ENCODE measurements at places on chromosomes 11 and 22.

GRCh38 chr22:22702237-22703202 is 58.1 kb downstream of the GGTLC2 start:
- no peak for DNase-seq

GRCh38 chr11:119910051-119910450 is 181.1 kb upstream of the NECTIN1 start:
- no peak for DNase-seq

DNA sequence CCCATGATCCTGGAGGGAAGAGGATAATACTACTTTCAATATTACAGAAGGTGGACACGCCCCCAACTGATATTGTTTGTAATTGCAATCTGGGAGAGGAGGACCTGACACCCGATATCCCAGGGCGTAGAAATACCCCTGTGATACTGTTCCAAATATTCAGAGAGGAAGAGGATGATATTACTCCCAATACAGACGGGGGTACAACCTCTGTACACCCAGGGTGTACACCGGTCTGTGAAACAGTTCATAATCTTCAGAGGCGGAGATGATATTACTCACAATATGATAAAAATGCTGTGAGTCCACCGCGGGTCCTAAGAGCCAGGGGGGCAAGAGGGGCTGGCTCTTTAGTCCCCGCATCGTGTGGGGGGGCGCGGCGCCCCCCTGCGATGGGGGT is 57.2 kb upstream of the ALDH3B2 start:
- no peak for DNase-seq

- no peak for DNase-seq
Observed at GRCh38 chr22:42431401-42432019, 693 bp downstream of the NFAM1 start.

GRCh38 chr11:112057170-112057569 is 16.6 kb downstream of the PIH1D2 start:
- DNase-seq, result no peak

DNA sequence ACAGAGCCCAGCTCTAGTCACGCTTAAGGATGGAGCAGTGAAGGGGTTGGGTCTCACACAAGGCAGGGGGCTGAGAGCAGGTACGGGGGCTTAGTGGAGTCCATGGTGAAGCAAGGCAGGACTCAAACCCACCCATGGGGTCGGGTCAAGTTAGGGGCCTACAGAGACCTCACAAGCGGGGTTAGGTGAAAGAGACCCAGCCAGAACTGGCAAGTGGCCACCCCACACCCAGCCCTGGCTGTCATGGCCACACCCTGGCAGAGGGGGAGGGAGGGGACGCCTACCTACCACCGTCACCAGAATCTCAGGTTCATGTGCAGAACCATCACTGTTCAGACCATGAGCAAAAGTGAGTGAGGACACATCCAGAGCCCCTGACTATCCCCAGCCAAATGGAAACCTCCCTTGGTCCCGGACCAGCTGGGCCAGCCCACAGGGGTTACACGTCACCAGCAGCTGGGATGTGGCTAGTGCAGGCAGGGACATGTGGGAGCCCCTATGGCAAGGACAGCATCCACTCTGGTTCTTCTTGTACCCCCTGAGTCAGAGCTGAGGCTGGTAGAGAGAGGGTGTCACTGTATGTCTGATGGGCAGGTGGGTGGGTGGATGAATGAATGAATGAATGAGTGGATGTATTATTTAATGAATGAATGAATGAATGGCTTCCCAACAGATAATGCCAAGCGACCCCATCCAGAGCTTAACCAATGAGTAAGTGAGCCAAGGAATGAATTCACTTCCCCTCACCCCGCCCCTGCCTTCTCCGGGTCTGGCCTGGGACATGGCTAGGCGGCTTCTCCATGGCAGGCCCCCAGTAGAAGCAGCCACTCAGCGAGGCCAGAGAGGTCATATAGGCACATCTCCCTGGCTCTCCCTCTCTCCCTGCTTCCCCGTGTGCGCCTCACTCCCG is 681.6 kb downstream of the TBC1D22A start:
- no peak for DNase-seq

GRCh38 chr11:68146704-68147474 is 25.7 kb upstream of the CHKA start:
- no peak for DNase-seq

DNA sequence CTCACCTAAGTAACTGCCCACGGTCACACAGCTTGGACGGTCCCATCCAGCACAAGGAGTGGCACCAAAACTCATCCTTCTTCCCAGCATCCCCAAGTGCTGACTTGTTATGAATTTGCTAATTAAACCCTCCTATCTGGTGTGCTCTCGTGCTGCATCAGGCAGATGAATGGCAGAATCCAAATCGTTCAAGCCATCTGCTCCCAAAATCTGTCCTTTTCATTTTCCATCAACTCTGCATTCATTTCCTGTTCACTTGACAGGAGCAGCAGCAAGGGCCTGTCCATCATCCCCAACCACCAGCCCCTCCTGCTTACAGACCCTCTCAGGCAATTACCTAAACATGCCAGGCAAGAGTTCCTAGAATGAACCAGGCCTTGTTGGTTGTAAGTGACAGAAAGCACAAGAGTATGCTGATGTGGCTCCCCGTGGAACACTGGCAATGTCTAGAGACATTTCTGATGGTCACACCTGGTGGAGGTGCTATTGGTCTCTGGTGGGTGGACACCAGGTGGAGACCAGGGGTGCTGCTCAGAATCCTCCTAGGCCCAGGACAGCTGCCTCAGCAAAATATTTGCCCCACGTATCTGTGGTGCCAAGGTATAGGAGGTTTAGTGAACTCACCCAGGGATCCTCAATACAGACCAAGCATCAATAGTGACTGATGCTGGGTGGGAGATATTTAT is 832.5 kb downstream of the TBC1D22A start:
- no peak for DNase-seq

GRCh38 chr11:72975778-72976521 is 161.7 kb downstream of the ATG16L2 start:
- DNase-seq, result no peak

GRCh38 chr11:68406324-68407313 is 53.9 kb upstream of the PPP6R3 start:
- DNase-seq, result no peak

DNA sequence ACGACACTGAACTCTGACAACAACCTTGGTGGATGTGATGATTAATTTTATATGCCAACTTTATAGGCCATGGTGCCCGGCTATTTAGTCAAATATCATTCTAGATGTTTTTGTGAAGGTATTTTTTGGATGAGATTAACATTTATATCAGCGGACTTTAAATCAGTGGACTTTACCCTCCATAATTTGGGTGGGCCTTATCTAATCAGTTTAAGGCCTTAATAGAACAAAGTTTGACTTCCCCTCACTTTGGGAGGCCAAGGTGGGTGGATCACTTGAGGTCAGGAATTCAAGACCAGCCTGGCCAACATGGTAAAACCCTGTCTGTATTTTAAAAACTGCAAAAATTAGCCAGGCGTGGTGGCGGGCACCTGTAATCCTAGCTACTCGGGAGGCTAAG is 4.0 kb downstream of the PRCP start:
- no peak for DNase-seq

- no peak for DNase-seq
Observed at GRCh38 chr11:116725434-116726221, 47.2 kb downstream of the BUD13 start.

DNA sequence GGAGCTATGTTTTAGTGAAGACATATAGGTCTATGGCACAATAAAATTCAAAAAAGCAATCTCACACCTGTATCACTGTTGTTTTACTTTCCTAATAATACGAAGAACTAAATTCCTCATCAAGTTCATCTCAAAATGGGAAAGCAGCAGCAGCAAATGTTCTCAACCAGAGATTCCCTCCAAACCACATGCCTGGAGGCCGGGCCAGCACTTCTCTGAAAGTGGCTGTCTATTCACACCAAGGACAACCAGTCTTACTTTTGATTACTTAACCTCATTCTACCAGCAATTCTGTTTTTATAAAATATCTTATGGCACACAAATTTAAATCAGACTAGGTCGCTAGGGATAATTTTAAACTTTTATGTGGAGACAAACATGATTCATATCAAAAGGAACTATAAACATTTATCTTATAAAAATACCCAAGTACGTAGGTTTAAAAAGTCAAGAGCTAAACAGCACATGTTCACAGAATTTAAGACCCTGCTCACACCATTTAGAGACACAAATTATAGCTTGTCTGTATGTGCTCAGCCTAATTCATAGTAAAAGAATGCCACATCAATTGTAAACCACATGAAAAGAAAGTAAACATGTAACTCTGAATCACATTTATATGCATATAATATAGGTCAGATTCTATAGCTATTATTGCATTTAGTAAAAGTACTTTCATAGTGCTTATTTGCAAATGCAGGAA is 46.1 kb downstream of the RRAS2 start:
- peak; percentile 32 for DNase-seq

Data from thymus (tissue), 14 donors.